NCI-H2171 treated with DMSO at 0.1 percent for 48 hours (cell line): ENCODE measurements at places on chromosomes 7 and 10.

DNA sequence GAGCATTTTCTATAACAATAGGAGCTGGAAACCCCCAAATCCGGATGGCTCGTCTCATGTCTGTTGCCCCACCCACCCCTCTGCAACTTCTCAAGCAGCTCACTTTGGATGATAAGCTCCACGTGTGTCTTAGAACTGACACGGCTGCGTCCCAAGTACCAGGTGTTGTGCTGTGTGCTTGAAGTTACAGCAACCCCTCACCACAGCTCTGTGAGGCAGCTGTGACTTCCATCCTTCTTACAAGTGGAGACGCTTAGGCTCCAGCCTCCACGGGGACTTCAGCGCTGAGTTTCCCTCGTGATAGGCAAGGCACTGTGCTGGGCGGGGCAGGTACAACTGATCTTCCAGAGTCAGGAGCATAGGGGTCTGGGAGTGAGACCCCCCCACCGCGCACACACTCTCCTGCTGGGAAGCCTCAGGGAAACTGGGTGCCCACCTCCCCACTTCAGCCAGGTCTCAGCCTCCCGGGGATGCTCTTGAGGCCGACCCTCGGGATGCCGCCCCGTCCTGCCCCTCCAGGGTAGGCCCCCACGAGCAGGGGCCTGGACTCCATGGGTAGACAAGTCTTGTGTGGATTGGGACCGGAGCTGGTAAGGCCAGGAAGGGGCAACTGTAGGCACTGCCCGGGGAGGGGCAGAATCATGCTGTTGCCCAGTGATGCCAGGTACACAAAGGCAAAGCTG, 31.4 kb downstream of the EN2 start:
- no peak for DNase-seq

DNA sequence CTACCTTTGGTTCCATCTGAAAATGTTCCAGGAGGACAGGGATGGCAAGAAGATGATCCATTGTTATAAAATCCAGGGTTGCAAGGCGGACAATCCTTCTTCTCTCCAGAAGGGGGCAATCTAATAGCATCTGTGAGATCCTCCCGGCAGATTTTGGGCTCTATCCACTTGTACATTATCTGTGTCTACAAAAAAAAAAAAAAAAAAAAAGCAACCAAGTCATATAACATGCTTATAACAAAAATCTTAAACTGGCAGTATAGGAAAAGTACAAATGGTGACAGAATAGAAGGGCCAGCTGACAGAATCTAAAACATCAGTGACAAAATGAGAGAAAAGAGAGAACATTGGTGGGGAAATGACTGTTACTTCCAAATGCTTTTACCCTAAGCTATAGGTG, 132.7 kb downstream of the ELAPOR2 start:
- DNase-seq: peak; percentile 52

DNA sequence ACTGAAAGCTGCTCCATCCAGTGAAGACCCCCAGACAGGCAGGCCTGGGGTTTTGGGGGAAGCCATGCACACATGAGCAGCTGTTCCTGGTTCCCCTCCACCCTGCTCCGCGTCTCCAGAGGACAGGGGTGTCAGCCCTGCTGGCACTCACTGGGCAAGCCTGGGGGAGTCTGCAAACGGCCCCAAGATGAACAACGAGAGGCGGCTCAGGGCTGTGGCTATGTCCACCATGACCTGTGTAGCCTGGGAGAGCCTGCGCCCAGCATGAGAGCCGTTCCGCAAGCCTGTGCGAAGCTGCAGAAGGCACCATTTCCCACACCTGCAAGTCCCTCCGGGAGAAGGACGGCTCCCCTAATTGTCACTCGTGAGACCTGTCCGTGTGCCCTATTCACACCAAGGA, 59.5 kb downstream of the DPYSL4 start:
- DNase-seq: no peak

- DNase-seq: peak; percentile 64
Observed at GRCh38 chr7:80428161-80429054, 83.5 kb downstream of the GNAT3 start.

DNA sequence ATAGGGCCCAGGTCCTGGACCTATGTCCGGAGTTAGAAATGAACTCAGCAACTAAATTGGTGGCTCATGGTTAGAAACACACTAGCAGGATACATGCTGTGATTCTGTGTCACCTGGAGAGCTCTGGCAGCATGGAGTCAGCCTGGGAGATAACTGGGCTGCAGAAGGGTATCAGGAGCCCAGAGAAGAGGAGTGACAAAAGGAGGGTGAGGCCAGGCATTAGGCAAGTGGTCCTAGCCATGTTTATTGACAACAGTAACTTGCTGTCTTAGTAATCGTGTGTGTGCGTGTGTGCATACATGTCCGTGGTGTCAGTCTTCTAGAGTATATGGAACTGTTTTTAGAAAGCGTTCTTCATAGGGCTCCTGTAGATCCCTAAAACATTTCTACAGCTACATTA, 157.5 kb upstream of the PHYHIPL start:
- DNase-seq: no peak

GRCh38 chr7:2610898-2611297, 20.9 kb upstream of the TTYH3 start:
- no peak for DNase-seq

DNA sequence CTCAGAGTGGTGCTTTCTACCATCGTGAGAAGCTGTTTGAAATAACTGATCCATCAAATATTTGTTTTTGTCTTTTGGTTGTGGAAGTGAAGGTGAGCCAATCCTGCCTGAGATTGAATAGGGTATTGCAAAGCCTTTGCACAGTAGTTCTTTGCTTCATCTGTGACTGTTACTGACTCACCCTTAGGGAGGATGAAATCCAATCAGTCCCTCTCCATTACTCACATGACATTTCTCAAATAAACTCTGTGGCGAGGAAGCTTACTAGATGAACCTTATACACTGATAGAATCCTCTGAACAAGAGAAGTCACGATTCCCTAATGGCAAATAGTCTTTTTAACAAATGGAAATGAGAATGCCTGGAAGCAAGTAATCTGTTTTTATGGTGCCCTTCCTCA, 31.9 kb downstream of the HEPACAM2 start:
- no peak for DNase-seq

- DNase-seq: no peak
Observed at GRCh38 chr7:20858951-20859350, 72.3 kb upstream of the SP8 start.

DNA sequence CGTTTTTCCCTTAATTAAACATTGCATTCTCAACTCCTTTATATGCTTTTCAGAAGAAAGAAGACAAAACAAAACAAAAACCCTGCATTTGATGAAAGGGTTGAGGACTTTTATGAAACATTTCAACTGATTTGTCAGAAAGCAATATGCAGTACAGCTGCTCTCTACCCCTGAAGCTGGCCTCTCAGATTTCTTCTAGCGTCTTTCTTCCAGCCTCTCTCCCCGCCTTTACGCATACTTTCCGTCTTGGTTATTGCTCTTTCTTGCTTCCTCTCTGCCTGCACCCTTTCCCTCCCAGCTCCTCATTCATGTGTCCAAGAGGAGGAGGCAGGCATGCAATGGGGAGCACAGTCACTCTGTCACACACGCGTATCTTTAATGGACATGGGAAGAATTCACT, 91.0 kb upstream of the COL1A2 start:
- DNase-seq: no peak

DNA sequence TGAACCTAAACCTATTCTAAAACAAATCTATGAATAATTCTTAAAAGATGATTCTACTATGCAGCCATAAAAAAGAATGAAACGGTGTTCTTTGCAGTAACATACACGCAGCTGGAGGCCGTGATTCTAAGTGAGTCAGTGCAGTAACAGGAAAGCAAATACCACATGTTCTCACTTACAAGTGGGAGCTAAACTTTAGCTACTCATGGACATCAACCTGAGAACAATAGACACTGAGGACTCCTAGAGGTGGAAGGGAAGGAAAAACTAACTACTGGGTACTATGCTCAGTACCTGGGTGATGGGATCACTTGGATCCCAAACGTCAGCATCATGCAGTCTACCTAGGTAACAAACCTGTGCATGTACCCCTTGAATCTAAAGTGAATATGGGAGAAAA, 575.0 kb upstream of the MGMT start:
- no peak for DNase-seq

GRCh38 chr7:116230191-116231005, 20.1 kb downstream of the TES start:
- DNase-seq: no peak

- no peak for DNase-seq
Observed at GRCh38 chr7:115274-115911, 77.0 kb upstream of the FAM20C start.

DNA sequence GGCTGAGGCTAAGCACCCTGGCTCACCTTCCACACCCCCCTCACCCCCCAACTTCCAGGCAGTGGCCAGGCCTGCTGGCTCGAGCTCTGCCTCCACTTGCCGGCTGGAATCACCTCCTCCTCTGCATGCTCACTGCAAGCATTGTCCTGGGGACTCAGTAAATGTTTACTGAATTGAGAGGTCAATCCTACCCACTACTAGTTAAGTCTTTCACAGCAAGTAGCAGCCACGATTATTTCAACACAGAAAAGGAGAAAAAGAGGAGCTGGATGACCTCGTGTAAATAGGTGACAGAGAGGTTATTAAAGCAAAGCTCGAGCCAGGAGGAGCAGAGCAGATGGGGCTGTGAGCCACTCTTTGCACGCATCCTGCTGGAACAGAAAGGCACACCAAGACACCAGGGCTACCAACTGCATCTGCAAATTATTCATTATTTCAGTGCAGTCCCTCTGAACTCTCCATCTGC, 32.1 kb downstream of the HIPK2 start:
- DNase-seq: peak; percentile 33

GRCh38 chr7:128302139-128302538, 41.6 kb downstream of the RBM28 start:
- DNase-seq: no peak

DNA sequence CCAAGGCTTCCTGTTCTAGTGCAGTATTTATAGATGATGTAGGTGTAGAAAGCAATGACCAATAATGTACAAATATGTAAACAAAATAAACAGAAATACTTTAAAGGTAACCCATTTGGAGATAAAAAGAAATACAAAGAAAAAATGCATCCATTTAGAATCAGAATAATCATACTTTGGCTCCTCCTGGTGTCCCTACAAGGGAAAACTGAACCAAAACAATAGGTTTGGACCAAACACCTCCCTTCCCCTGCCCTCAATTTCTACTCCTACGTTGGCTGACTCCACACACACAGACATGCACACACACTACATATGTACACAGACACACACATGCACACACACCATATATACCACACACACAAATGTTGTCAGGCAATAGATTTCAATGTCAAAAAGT, 36.0 kb downstream of the C10orf143 start:
- DNase-seq: no peak

DNA sequence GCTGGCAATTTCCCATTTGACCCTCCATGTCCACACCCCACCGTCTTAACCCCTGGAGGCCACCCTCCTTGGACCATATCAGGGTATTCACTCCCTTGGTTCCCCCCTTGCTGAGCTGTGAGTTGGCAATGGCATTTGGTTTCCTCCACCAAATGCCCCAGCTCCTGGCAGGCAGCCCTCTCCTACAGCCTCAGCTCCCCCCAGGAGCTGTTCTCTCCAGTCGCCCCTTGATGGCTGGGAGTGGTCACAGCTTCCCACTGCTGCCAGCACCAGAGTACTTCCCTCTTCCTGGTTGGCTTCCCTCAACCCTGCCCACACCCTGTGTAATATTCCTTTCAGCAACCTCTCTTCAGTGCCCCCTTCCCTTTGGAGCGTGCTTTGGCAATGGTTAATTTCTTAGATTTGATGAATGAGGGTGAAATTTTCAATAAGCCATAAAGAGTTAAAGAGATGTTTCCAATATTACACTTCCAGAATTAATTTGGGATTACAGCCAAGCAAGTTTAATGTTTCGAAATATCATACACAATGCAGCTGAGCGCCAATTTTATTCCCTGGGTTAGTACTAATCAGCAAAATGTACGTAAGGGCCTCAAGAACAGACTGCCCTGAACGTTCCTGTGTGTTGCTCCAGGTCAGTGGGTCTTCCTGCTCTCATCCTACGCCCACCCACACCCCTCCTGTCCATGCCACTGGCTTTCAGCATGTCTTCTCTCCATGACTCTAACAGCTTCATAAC, 207.1 kb upstream of the NFE2L3 start:
- DNase-seq: no peak

GRCh38 chr7:96021568-96021967, 249.2 kb downstream of the DYNC1I1 start:
- no peak for DNase-seq

DNA sequence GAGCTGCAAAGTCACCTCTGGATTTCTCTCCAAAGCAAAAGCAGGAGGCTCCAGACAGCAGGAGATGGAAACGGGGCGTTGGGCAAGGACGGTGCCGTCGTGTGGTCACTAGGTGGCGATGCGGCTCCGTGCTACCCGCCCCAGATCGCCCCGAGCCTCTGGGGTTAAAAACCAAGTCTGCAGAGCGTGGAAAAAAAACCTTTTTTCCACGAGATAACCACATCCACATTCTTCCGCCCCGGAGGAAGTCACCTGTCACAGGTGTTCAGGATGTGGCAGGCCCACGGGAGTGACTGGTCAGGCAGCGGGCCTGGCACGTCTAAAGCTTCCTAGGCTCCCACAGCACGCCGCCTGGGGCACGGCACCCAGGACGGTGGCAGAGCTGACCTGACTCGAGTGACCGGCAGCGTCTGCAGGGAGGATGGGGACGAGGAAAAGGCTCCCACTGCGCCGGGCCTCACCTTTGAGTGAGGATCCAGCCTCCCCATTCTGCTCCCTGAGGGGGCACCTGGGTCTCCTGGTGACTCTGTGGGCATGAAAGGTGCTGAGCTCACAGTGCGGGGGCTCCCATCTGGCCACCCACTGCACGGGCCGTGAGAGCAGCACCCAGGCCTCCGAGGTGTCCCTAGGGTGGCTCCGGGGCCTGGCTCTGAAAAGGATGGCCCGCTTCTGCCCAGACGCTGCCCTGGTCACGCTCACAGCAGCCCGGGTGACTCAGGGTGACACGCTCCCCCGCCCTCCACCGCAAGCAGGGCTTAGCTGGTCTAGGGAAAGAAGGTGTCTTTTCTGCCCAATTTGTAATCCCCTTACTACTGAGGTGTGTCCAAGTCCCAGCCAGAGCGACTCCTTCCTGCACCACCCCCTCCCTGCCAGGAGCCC, 71.3 kb upstream of the TNRC18 start:
- peak; percentile 89 for DNase-seq

DNA sequence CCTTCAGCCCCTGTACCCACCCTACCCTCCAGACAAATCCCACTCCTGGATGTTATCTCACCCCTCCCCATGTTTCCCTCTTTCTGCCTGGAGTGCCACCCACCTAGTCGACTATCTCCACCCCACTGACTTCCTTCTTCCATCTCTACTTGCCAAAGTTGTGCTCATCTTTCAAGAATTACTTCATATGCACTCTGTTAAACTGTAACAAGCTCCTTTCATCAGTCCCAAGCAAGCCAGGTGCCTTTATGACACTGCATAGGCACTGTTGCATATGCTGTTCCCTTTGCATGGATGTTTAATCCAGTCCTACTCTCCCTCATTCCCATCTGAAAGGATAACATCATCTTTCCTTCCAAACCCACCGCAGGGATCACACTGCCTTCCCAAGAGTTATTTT, 8.9 kb upstream of the CDK1 start:
- DNase-seq: no peak
